Effector memory CD4-positive, alpha-beta T cell (primary cell): ENCODE measurements at places on chromosomes 16 and 17.

- no peak for DNase-seq
These were observed 28.1 kb downstream of the SRL start for GRCh38 chr16:4213737-4214136.

DNA sequence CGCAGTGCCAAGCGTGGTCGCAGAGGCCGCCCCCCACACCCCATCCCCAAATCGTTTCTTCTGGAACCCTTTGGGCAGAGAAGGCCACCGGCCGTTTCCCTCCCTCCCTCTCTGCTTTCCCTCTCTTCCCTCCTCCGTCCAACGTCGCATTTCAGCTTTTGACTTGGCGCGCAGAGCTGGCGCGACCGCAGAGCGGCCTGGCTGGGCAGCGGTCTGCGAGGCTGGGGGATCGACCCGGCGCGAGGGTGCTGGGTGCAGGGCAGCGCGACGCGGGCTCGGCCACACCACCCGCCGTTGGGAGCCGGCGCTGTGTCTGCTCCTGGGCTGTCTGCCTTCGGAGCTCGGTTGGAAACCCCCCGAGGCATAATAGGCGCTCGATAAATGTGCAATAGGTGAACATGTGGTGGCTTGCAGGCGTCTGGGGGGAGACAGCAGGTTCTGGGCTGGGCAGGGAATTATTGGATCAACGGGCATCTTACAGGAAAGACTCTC lies 2.8 kb upstream of the NTN3 start:
- no peak for DNase-seq

DNA sequence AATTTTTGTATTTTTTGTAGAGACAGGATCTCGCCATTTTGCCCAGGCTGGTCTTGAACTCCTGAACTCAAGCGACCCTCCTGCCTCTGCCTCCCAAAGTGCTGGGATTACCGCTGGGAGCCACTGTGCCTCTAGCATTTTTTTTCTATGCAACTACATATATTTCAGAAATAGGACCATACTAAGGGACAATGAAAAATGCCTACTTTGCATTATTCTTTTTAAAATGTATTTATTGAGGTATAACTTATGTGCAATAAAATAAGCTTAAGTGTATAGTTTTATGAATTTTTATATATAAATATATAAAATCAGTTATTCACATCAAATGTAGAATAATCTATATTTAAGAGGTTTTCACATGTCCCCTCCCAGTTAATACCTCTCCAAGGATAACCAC lies 38.1 kb downstream of the KATNIP start:
- no peak for DNase-seq

GRCh38 chr17:46190763-46191162 lies 2.5 kb downstream of the KANSL1 start:
- no peak for DNase-seq

- no peak for DNase-seq
These were observed 21.9 kb downstream of the MRM1 start for GRCh38 chr17:36623281-36623680.

DNA sequence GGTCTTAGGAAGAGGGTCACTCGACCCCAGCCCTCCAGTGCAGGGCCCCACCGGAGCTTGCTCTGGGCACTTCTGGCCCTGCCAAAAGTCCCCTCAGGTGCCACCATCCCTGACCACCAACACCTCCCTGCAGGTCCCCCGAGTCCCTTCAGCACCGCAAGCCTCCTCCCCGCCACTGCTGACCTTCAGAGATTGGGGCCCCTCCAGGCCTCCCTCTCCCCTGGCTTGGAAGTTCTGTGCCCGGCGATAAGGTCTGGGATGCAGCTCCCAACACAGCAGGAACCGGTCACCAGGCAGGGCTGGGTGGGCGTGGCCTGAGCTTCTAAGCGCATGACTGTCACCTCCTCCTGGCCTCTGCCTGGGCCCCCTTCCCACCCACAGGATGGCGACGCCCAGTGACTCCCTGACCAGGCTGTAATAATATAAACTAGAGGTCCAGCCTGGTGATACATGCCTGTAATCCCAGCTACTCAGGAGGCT lies 11.2 kb downstream of the PIEZO1 start:
- DNase-seq: no peak

GRCh38 chr16:30533748-30534367 lies 800 bp downstream of the ZNF747 start:
- DNase-seq: no peak

- no peak for DNase-seq
These were observed 53.6 kb downstream of the LDHD start for GRCh38 chr16:75062976-75063346.

DNA sequence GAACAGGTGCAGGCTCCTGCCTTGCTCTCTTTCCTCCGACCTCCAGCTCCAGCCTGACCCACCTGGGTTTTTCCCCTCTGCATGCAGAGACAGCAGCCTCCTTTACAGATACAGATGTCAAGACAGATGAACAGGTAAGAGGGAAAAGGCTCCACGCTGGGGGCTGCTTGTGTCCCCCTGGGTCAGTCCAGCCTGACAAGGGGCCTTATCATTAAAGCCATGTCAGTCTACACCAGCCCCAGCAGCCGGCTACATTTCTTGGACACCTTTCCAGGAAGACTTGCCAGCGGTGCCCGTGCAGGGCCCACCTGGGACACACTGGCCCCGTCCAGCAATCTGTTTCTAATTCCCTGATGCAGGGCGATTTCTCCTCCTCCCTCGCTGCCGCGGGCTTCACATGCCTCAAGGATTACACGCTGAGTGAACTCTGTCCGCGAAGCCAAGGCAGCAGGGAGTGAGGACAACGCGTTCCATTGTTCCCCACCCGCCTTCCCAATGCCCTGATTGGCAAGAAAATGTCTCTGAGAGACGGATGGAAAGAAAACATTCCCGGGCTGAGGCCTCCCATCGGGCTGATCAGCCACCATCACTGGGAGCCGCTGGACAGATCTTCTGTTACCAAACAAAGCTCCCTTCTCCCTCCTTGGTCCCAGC lies 184.7 kb downstream of the C16orf95 start:
- no peak for DNase-seq

- no peak for DNase-seq
These were observed 26.5 kb upstream of the ADGRG1 start for GRCh38 chr16:57601801-57602478.

GRCh38 chr17:62085511-62086408 lies 20.7 kb upstream of the MED13 start:
- no peak for DNase-seq

DNA sequence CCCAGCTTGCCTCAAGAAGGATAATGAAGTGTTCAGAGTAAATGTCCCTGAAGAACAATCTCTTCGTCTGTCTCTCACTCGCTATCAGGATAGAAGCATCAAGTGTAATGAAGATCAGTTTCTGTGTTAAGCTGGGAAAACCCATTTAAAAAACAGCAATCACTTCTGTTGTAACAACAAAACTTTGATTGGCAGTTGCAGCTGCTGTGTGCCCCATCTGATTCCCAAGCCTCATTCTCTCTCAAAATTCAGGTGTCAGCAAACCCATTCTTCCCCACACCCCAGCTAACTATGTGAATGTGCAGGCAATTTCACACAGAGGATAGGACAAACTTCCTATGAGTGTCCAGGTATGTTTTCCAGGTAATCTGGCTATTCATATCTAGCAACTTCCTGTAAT lies 2.4 kb upstream of the HNF1B start:
- DNase-seq: no peak

GRCh38 chr17:37502009-37502936 lies 12.6 kb downstream of the DUSP14 start:
- DNase-seq: no peak

DNA sequence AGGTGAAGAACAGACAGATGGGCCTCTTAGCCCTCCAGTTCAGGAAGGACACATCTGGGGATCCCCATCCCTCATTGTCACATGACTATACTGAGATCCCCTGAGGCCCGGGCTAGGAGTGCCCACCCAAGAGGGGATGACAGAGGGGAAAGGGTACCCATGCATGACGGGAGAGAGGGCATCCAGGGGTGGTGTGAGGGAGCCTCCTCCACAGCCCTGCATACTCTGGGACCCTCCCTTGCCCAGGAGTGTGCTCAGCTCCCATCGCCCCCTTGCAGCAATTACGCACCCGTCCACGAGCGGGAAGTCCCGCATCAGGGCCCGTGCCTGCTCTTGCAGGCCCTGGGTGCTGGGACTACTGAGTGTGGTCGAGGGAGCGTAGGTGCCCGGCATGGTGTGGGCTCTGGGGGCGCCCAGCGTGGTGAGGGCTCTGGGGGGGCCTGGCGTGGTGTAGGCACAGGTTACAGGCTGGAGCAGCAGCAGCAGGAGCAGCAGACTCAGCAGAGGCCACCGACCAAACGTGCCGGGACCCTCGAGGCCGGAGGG lies 6.5 kb downstream of the DPEP2 start:
- DNase-seq: no peak

- no peak for DNase-seq
These were observed 6.7 kb downstream of the GIP start for GRCh38 chr17:48961516-48962233.

DNA sequence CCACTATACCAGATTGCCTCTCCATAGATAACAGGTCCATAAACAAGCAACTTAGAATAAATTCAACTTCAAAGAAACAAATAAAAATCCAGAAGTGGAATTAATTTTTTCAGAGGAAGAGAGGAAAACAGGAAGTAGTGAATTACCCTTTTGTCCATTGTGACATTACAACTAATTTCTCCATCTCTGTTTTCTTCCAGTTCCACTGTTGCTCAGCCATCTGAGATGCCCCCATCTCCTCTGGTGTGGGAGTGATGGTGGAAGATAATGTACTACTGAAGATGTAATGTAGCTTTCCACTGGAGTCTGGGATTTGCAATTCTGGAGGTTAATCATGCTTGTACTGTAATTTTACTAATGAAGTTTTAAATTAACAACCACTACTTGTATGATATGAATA lies 124.6 kb upstream of the TMEM97 start:
- no peak for DNase-seq

DNA sequence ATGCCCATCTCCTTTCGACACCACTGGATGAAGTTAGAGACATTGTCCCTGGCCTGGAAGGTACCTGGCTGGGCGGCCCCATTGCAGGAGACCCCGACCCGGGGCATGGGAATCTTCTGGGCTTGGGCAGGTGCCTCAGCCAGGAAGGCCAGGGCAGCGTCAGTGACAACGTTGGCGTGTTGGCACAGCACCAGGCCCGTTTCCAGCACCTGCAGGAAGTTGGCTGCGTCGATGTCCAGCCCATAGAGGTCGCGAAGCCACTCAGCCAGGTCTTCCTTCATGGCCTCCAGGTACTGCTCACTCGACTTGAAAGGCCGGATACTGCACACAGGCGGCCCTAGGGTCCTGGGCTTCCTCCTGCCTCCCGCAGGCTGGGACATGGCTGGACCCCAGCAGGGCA lies 568 bp downstream of the GAS2L2 start:
- DNase-seq: no peak

DNA sequence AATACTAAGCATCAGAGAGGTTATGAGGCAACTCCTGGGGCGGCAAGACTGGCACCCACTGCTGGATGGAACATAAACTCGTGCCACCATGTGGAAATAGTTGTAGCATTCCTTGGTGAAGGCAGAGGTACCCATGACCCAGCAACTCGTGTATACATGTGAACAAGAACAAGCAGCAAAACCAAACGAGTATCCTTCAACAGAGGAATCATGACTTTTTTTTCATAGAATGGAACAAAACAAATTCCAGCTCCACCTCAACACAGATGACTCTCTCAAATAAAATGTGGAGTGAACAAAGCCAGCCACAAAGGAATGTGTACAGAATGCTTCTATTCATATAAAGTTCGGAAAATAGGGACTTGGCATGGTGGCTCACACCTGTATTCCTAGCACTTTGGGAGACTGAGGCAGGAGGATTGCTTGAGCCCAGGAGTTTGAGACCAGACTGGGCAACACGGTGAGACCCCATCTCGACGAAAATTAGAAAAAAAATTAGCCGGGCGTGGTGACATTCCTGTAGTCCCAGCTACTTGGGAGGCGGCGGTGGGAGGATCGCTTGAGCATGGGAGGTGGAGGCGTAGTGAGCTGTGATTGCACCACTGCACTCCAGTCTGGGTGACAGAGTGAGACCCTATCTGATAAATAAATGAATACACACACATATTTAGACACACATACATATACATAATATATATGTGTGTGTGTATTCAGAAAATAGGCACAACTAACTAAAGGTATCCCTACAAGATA lies 35.3 kb downstream of the B9D1 start:
- DNase-seq: no peak

DNA sequence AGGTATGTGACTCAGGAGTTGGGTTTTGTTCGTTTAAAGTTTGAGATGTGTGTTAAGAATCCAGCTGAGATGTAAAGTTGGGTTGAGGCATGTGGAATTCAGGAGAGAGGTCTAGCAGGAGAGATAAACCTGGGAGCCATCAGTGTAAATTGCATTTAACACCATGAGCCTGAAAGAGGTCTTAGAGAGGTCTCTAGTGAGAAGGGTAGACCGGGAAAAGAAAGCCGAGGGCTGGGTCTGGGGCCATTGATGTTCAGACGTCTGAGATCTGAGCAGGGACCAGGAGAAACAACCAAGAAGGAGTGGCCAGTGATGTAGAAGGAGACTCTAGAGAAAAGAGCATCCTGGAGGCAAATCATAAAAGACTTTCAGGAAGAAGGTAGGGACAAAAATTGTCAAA lies 44.1 kb upstream of the PIRT start:
- no peak for DNase-seq

GRCh38 chr17:9179602-9180001 lies 158.3 kb downstream of the NTN1 start:
- no peak for DNase-seq

DNA sequence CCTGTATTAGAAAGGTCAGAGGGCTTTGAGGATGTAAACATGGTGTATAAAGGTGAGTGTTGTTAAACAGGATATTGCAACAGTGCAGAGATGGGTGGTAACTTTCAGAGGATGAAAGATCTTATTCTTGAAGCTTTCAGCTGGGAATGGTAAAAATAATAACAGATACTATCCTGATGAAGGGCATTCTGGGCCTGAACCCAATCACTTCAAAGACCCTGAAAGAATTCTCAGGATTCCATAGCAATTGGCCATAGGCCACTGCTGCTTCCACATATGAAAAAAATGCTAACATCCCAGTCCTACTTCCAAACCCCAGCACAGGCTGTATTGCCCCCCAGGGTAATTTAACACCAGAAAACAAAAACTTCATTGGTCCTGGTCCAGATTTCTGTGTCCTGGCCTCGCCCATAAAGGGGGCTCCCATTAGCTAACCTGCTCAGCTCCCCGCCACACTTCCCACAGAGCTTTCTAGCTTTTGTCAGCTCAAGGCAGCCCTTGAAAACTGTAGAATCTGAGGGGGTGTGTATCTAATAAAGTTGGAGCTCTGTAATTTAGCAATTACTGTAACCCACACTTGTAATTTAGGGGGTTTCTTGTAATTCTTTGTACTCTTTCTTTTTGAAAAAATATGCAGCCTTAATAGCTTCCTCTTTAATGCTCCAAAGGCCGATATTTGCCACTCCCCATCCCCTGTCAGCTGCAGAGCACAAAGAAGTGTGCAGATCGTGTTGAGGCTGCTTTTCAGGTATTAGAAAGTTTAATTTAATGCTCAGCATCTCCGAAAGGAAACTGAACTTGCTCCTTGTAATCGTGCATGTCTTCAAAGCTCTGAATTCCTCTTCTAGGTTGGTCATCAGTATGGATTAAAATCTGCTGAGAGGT lies 371.5 kb downstream of the SEC14L1 start:
- DNase-seq: no peak
